ENCODE measurements at places on chromosomes 11 and 22.

- no peak for DNase-seq
These were observed at the start of gene OR51G2 for GRCh38 chr11:4919250-4919649. Gene OR51G2 (minus strand): TSS chr11:4919350. CDS start chr11:4915663, 3,687 bp downstream.

- DNase-seq = no peak
These were observed 487.9 kb upstream of the LRRC4C start for GRCh38 chr11:41947392-41947791.

GRCh38 chr11:38582151-38582550, 1984.1 kb upstream of the RAG2 start:
- no peak for DNase-seq

DNA sequence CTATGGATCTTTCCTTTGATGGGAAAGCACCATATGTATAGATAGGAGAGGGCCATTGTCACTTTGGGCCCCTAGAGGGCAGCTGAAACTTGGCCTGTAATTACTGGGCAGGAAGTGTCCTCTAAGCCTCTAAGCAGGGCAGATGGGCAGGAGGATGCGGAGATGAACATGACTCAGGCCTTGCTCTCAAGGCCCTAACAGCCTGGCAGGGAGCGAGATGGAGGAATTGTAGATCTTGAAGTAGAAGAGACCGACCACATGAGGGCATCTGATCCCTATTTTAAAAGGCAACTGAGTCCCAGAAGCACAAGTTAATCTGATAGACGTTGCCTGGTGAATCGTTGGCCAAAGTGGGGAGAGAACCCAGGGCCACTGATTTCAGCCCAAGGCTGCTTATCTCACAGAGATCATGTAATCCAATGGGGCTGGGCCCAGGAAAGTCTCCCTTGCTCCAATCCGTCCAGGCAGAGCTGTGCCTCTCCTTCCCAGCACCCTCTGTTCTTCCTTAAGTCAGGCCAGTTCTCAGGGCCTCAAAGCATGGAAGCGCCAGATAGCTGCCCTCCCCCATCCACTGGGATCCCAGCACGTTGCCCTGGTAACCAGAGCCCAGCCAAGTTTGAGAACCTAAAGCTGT, 2.5 kb upstream of the SEPTIN3 start:
- DNase-seq = no peak

DNA sequence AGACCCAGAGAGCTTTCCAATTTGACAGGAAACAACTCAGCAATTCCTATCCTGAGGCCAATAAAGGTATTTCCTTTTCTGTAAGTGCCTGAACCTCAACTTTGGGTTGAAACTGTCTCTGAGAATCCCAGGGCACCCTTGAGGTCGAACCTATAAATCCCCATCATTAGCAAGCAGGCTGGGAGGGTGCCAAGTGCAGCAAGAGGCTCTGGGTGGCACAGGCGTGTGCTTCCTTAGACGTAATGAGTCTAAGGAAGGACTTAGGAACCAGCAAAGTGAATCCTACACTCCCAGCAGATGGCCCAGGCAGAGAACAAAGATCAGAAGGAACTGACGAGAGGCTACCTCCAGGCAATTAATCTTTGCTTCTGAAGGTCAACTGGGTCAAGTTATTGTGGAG, 234.3 kb upstream of the NARS2 start:
- DNase-seq = no peak

DNA sequence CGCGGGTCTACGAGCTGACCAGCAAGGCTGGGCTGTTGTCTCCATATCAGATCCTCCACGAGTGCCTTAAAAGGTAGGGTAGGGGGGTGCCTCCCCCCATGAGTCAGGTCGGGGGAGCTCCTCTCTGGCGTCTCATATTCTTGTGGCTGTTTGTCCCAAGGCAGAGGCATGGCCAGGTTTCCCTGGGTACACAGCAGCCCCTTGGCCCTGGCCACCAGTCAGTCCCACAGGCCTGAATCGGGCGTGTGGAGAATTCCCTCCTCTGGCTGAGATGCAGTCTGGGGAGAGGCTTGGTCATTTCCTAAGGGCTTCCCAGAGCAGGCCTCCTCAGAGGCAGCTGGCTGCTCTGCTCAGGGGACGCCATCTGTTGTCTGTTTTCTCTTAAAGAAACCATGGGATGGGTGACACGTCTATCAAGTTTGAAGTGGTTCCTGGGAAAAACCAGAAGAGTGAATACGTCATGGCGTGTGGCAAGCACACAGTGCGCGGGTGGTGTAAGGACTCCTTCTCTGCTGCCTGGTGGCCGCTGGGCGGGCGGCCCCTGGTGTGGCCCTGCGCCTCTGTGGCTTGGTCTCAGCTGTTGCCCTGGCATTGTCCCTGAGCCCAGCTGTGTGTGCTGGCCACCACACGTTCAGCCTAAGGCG, 9.6 kb upstream of the RANBP1 start:
- no peak for DNase-seq

GRCh38 chr11:16410479-16410878, 54.1 kb upstream of the SOX6 start:
- DNase-seq = no peak

DNA sequence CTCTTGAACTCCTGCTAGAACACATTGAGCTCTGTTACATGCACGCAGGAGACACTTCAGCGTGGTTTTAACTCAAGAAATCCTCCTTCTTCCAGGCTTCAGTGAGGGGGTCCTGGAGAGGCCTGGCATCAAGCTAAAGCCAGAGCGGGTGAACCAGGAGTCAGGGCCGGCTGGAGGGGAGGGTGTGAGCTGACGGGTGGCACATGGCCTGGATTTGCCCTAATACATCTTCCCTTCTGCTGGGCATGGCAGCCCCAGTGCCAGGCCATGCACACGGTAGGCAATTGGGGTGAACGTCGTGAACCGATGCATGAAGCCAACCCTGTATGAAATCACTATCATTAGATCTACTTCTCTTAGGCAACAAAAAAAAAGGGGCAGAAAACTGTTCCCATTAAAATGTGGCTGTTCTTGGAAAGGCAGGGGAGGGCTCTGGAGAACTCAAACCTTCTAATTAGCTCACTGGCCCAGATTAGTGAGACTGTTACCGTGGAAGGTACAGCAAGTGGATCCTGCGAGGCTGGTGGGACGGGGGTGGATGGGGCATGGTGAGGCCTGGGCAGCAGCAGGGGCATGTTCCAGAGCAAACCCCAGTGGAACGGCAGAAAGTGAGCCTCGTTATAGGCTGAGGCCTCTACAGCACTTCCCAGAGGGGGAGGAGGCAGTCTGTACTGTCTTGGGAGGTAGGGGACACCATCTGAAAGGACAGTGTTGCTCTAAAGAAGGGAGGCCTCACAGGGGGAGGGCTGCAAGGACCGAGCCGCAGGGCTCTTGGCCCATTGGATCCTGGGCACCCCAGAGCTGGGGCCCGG, 10.6 kb downstream of the IFT27 start:
- DNase-seq = no peak

DNA sequence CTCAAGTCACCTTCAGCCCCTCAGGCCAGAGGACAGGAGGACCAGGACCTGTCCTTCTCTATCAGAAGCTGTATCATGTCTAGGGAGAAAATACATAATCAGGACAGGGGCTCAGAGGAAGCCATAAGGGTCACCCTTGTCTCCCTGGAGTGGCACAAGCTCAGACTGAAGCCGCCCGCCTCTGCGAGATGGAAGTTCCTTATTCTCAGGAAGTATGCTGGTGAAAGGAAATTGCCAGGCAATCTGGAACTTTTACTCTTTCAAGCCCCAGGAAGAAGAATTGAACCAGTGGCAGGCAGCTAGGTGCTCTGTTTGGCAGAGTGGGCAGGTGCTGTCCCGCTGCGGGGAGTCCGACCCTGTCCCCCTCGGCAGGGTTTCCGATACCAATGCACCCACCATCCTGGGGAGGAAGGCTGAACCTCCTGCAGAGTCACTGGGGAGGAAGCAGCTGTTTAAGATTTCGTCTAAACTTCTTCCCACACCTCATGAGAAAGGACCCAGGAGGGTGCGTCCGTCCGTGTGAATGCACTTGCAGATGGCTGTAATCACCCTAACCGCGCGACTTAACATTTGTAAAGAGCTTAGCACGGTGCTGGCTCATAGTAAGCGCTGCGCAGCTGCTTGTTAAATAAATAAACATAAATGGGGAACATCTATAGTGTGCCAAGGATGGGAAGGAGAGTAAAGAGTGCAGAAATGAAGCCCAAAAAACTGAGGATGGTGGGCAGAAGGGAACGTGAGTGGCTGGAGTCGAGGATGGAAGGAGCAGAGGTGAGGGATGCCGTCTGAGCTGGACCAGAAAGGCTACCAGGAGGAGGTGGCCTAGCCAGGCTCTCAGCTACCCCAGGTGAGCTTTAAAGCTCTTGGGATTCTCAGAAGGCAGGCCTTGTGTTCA, 5.0 kb upstream of the ANO1 start:
- no peak for DNase-seq

- DNase-seq = no peak
These were observed 26.9 kb upstream of the TP53I11 start for GRCh38 chr11:44977493-44977984.

DNA sequence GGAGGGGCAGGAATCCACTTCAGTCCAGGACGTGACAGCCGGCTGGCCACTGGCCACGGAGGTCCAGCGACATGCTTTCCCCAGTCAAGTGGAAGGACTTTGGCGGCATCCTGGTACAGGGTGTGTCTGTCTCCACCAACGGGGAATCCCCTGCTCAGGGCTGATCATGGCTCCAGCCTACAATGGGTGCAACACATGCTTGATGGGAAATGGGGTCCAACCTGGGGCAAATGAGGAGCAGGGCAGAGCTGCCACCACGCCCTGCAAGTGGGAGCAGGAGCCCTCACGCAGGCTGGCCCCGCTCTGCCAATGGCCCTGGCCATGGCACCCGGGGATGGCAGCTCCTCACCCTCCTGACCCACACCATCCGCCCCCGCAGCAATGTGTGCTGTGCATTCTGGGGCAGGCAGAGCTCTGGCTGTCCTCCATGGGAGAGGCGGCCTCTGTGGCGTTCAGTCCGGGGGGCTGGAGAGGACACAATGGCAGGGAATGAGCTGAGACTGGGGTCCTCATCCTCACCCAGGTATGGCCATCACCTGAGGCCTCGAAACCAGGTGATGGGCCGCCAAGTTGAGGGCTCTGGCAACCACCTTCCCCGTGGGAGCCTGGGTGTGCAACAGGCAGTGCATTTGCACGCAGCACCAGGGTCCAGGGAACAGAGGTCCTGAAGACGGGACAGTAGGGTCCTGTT, 5.8 kb upstream of the SEPTIN5 start:
- DNase-seq = no peak

DNA sequence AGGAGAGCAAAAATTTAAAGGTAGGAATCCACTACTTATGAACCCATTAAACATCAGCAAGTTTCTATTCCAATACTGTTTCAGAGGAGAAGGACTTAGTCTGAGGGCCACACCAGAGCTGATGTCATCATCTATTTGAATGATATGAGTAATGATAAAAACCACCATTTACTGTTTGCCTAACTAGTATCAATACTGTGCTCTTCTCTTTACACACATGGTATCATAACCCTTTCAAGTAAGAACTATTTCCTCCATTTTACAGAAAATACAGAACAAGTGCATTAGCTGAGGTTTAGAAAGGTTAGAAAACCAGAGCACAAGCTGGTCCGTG, 651.3 kb upstream of the KIRREL3 start:
- no peak for DNase-seq

GRCh38 chr11:75051043-75051442, 45.6 kb downstream of the OR2AT4 start:
- DNase-seq = no peak

DNA sequence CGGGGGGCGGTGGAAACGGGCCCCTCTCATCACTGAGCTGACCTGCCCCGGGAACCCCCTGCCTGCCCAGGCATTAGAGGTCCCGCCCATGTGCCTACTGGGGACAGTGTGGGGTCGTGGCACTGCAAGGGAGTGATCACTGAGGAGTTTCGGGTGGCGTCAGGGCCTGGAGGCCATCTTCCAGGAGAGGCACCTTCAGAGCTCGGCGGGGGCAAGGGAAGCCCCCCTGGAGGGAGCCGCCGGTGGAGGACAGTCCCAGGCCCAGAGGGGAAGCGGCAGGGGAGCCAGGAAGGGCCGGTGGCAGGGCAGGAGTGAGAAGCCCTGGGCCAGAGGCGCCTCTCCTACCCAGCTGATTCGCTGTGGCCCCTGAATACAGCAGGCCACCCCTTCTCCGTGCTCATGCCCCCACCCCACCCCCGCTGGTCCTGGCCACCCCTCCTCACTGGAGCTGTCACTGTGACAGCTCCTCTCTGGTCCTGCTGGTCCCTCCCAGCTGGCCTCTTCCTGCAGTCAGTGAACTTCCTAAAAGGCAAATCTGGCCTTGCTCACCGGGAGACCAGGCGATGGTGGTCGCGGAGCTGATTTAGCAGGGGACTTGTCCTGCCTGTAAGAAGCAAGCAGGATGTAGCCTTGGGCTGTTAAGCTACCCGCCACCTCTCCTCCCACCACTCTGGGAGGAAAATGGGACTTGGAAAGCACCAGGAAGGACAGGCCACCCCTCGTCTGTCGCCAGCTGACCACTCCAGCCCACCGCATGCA, 2.0 kb upstream of the MAPK11 start:
- DNase-seq = no peak

GRCh38 chr11:78646564-78647185, 72.0 kb upstream of the NARS2 start:
- peak; percentile 17 for DNase-seq

- no peak for DNase-seq
These were observed 184.4 kb upstream of the NARS2 start for GRCh38 chr11:78759071-78759470.

GRCh38 chr11:8765294-8765693, 82.7 kb downstream of the RPL27A start:
- no peak for DNase-seq

- DNase-seq = no peak
These were observed 78.9 kb downstream of the C11orf58 start for GRCh38 chr11:16817351-16817750.

DNA sequence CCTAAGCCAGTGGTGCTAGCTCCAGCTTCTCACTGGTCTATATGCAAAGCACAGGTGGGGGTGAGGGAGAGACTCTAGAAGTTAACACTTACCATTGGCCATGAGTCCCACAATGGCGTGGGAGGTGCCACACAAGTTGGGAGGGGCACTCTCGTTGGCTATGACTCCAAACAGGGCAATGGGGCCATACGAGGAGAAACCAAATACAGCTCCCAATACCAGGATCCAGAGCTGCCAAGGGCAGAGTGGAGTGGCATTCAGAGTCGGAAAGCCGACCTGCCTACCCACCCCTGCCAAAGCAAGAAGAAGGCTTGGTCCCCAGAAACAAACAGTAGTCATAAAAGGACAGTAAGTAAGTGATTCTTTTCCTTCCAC, 5.6 kb downstream of the SLC37A4 start:
- no peak for DNase-seq

DNA sequence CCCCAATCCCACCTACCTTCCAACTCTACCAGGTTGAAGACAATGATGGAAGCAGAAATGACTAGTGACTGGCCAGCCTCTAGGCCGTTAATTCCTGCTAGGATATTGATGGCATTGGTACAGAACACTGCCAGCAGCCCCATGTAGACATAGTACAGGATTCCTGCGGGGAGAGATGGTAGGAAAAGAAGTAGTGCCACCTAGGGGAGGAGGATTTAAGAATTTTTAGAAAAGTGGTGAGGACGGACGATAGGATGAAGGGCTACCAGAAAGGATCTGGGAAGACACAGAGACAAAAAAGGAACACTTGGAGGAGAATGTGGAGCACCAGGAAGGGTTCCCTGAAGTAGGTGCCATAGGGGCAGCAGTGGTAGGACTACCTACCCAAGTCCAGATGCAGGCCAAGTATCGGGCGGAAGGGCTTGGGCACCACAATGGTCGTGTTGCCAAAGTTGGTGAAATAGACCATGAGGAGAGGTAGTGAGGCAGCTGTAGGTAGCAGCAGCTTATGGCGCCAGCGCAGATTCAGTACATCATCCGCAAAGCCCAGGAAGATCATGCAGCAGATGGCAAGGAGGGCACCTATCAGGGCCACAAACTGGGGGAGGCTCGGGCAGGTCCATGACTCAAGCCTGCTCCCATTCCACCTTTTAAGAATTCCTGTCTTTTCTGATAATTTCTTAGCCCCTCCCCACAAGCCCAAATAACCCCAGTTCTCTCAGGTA, 1.2 kb downstream of the DPAGT1 start:
- no peak for DNase-seq

GRCh38 chr11:15175831-15176230, 61.1 kb downstream of the INSC start:
- DNase-seq = no peak

Data from activated CD8-positive, alpha-beta memory T cell treated with anti-CD3 and anti-CD28 coated beads for 1 hour (primary cell).